ENCODE measurements at places on chromosomes 13 and 19.

DNA sequence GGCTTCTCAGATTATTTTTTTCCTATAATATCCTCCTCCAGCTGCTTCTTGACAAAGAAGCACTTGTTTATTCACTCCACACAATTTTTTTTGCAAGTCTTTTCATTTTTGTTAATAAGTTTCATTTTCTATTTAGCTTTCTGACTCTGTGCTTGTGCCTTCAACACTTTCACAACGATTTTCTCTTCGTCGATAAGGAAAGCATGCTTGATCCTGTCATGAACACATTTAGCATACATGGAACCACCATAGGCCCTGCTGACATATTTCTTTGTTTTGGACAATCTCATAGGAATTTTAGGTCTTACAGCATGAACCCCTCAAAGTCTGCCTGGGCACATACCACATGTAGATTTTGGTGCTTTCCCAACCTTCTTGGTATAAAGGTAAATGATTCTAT is 346.0 kb downstream of the KCNRG start:
- DNase-seq: no peak

DNA sequence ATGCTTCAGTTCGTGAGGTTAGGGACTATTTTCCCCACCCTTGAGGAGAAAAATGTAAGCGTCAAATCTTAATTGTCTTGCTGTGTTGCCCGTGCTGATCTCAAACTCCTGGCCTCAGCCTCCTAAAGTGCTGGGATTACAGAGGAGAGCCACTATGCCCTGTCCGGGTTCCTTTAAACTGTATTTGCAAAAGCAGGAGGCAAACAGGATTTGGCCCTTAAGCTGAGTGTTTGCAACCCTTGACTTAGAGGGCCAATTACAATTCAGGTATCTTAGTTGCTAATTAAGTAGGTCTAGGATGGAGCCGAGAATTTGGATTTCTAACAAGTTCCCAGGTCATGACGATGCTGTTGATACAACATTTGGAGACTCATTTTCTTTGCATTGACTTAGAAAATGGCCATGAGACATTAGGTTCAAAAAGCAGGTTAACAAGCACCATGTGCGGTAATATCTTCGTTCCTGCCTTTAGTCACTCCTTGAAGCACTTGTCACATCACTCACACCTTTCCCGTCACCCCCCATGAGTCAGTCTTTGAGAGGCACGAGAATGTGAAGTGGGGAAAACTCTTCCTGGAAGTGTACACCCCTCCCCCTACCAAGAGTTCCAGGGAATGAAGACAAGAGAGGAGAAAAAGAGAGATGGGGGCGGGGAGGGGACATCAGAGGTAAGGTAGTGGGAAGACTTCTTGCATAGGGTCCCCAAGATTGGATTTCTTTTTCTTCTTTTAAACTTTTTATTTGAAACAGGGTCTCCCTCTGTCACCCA is 2.6 kb downstream of the NAPSA start:
- DNase-seq: no peak

- DNase-seq: no peak
These were observed 26.5 kb downstream of the PIP5K1C start for GRCh38 chr19:3673506-3674439.

DNA sequence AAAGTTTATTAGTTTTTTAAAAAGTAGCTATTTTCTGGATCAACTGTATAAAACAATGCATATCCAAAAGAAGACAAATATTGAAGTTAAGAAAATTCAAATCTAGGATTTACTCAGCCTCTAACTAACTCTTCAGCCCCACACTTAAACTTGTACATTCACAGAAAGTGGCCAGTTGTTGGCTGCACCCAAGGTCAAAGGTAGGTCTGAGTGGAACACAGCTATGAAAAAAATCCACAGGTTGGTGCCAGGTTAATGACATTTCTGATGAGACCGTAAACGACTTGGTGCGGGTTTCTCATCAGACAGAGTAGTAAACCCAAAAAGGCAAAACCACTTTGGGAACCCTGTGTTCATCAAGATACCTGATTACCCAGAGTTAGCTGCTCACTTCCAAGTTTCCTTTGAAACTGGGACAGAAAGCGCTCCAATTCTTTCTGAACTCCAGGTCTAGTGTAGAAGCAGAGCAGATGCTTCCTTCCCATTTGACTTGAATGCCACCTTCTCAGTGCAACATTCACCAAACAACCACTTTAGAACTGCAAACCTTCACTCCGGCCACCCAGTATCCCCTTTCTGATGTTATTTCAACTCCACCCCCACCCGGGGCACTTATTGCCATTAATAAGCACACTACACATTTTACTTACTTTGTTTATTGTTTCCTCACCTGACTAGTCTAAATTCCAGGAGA is 208.3 kb upstream of the STARD13 start:
- DNase-seq: no peak

GRCh38 chr13:41501281-41501680 is 43.9 kb downstream of the RGCC start:
- no peak for DNase-seq

- no peak for DNase-seq
These were observed 140 bp downstream of the PLEKHJ1 start for GRCh38 chr19:2236064-2236313.

Data from NCI-H1436 treated with DMSO at 0.1 percent for 48 hours (cell line).